ENCODE measurements at places on chromosomes 13 and 19. TPM values are rescaled to one million over a fixed set of nuclear protein-coding genes. Genes with fewer than 3 reads are reported as not detected.

DNA sequence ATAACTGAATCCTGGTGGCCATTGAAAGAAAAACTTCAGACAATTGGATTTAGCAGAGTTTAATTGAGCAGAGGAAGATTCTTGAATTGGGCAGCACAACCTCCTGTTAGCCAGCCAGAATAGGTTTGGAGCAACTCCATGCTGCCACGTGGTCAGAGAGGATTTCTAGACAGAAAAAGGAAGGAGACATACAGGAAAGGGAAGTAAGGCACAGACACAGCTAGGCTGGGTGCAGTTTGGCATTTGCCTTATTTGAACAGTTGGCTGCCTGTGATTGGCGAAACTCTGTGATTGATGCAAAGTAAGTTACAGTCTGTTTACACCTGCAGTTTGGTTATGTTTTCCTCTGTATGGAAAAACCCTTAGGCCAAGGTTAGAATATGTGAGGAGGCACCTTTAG, 85.8 kb upstream of the SPATA13 start:
- DNase-seq = peak; percentile 46

DNA sequence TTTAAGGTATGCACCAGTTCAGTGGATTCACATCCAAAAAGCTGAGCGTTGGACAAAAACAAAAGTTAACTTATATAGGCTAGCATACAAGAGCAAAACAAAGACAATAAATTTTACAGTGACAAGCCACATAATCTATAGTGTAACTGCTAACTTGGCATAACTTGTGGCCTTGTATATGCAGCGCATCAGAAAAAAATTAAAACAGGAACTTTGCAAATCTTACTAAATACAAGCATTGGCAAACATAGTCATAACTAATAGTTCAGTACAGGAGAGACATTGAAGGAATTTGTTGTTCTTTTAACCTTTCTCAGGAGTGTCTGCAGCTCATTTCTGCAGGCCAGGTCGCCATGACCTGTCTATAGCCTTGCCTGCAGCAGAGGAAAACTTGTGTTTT, 54.6 kb downstream of the OR10H4 start:
- DNase-seq = no peak

DNA sequence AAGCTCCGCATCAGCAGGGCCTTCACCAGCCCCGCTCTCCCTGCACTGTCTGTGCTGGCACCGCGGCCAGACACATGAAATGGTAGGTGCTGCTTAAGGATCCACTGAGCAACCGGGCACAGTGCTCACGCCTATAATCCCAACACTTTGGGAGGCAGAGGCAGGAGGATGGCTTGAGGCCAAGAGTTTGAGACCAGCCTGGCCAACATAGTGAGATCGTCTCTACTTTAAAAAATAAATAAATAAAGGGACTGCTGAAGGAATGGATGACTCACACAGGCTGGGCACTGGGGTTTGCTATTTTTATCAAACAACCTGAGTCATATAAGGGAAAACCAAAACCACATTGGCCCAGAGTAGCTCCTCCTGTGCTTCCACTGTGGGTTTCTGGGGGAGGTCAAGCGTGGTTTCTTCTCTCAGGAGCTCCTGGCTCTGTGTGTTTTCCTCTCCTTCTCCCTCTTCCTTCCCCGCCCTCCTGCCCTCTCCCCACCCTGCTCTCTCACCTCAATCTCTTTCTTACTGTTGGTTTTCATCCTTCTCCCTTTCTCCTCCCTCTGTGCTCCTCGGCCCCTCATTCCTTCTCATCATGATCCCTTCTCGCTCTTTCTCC, 21.3 kb downstream of the VRK3 start:
- DNase-seq = no peak

DNA sequence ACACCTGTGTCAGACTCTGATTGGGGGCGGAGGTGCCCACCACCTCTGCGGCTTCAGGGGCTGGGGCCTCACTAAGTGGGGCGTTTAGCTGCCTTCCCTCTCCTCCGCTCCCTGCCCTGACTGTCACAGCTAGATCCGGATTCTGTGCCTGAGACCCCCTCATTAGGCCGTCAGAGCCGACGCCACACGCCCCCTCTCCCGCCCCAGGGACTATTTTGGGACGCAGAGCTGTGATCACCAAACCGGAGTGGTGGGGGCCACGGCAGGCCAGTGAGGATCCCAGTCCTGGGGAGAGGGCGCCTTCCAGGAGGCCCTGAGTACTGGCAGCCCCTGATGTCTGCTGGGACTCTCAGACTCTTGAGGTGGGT, 762 bp downstream of the KANK3 start:
- no peak for DNase-seq

- DNase-seq = no peak
Measured at GRCh38 chr13:61734683-61735082, 319.0 kb upstream of the PCDH20 start.

GRCh38 chr13:30149248-30149647, 158.1 kb downstream of the KATNAL1 start:
- DNase-seq = no peak

DNA sequence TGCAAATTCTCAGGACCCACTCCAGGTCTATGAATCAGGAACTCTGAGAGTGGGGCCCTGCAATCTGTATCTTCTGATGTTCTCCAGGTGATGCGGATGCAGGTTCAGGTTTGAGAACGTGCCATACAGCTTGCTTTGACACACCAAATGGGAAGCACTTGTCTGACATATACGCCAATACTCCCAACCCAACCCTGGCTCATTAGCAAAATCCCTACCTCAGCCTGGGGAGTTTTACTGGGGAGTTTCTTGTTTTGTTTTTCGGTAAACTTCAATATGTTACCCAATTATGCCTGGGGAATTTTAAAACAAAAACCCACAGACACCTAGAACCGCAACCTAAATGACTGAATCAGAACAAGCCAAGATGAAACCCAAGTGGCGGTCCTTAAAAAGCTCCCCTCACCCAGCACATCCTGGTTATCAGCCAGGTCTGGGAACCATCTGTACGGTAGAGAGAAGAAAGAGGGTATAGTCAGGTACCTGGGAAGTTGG, 41.2 kb downstream of the ABCC4 start:
- no peak for DNase-seq

DNA sequence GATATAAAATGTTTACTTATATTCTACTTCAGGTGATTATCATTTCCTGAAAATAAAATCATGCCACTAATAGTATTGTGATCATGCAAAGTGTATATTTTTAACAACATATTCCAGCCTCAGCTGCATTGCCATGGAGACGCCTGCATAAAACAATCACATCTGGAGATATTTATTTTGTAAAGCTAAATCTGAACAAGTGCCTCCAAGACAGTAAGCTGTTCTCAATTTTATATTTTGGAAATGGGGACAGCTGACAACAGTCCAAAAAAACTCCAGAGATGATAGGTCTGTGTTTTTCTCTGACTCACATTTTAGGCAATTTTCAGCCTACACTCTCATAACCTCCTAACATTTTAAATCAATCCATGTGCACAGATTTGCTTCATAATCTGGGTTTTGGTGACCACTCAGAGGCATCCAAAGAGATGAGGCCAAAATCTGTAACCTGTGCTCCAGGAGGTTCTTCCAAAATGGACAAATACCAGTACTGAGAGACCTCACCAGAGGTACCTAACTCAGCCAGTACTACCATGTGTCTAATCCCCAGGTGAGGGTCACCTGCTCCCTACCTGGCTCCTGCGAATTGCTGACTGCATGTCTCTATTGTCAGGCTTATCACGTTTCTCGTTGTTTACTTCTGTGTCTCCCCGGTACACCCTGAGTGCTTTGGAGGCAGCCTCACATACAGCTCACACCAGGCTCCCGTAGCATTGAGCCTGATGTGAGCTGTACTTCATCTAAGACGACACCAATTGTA, 62.7 kb downstream of the COL4A1 start:
- DNase-seq = no peak

Gene HPN
- total RNA-seq = 1.1 TPM

DNA sequence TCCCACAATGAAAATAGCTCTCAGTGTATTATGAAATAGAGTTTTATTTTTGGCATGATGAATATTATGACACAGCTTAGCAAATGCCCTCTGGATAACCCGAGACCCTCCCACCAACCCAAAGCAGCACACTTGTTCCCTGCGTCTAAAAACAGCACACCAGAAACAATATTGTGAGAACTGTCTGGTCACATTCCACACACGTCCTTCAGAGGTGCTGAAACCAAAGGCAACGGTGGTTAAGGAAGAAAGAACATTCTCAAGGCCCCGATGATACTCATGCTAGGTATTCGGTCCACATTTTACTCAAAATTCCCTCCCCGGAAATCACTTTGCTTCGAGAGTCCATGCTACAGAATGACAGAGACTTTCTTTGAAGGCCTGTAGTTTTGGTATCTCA, 156.7 kb downstream of the SLC7A1 start:
- DNase-seq = no peak

DNA sequence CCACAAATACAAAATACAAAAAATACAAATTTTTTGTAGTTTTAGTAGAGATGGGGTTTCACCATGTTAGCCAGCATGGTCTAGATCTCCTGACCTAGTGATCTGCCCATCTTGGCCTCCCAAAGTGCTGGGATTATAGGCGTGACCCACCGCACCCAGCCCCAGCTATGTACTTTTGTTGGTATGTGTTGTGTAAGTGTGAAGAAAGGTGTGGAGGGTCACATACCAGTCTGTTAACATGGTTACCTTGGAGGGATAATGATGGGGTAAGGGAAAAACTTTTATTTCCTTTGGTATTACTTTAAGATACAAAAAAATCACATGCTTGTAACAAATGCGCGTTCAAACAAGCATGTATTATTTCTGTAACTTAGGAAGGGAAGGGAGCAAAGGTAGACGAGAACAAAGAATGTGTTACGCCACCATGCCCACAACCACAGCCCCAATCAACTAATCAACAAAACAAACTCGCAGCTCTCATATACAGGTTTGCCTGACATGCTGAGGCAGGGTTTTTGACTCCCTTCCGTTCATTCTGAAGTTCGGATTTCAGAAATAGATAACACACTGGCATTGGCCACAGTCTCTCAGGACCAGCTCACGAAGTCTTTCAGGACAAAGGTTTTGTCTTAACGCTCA, 13.5 kb upstream of the VWA8 start:
- DNase-seq = no peak

DNA sequence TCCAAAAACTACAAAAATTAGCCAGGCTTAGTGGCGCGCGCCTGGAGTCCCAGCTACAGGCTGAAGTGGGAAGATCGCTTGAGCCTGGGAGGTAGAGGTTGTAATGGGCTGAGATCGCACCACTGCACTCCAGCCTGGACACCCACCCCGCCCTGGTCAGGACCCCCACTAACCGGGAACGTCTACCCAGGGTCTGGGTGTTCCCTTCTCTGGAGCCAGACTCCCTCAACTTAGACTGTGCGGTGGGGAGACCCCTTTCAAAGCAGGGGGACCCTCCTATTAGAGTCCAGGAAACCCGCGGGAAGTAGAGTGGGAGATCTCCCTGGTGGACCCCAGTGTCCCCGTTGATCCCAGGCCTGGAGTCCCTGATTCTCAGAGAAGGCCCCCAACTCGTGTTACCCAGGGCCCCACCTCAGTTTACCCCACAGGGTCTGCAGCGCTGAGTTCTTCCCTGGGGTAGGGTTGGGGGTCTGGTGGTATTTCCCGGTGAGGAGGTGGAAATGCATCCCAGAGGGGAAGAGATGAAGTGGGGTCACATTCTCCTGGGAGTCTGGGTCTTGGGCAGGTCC, 6.1 kb upstream of the ARRDC2 start:
- peak; percentile 38 for DNase-seq

DNA sequence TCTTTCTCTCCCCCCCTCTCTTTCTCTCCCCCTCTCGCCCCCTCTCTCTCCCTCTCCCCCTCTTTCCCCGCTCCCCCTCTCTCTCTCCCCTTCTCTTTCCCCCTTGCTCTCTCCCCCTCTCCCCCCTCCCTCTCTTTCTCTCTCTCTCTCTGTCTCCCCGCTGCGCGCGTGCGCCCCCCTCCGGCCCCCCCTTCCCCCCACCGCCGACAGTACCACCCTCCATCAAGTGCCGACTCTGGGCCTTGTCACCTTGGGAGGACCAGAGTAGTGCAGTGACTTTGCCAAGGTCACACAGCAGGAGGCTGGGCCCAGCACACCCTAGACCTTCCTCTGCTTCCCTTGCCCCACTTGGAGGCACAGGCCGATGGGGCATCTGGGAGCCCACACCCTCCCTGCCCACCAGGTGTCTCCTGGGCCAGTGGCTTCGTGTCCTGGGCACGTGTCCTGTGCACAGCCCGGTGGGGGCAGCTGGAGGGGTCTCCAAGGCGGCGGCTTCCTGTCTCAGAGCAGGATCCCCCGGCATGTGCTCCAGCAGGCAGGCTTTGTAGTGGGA, 121.6 kb downstream of the KDM4B start:
- DNase-seq = no peak

DNA sequence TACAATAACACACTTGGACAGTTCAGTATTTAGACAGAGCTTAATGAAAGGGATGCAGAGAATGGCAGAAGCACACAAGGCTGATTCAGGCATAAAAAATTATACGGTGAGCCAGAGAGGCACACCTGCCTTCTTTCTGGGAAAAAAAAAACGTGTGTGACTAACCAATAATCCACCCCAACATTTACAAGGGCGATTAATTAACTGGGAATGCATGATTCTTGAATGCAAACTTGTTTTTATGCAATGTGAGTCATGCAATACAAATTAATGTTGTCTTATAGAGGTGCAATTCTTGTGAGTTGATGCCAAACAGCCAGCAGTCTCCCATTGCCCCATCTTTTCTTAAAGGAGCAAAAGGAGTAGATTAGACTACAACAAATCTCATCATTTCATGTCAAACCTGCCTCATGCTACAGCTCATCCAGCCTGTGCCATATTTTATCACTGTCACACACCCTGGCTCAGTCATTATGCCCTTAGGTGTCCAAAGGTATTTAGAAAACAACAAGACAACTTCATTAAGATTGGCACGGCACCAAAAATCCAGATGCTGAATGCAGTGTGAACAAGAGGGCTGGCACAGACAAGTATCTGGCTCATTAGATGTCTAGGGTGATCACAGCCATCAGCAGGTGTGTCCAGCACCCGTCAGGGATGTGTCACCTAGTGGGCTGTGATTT, 721.1 kb downstream of the EFNB2 start:
- no peak for DNase-seq

Gene ZNF610
- 1.1 TPM for total RNA-seq

DNA sequence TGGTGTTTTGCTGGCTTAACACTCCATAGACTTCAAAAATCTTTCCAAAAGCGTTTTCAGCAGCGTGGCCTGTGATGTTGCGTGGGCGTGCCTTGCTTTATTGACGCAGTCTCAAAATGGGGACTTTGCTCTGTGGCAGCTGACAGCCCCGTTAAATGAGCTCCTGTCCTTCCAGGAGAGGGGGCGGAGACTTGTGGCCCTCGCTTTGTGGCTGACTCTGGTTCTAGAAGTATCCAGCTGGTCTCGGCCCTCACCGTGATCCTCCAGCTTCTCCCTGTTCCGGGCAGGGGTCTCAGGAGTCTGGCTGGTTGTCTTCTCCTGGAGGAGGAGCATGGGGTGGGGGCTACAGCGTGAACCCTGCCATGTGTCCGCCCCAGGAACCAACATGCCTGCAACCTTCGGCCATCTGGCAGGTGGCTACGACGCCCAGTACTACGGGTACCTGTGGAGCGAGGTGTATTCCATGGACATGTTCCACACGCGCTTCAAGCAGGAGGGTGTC, 8.4 kb upstream of the ZNF554 start:
- peak; percentile 70 for DNase-seq
